Body of pancreas (tissue), 4 donors: ENCODE measurements at places on chromosomes 7 and 10.

DNA sequence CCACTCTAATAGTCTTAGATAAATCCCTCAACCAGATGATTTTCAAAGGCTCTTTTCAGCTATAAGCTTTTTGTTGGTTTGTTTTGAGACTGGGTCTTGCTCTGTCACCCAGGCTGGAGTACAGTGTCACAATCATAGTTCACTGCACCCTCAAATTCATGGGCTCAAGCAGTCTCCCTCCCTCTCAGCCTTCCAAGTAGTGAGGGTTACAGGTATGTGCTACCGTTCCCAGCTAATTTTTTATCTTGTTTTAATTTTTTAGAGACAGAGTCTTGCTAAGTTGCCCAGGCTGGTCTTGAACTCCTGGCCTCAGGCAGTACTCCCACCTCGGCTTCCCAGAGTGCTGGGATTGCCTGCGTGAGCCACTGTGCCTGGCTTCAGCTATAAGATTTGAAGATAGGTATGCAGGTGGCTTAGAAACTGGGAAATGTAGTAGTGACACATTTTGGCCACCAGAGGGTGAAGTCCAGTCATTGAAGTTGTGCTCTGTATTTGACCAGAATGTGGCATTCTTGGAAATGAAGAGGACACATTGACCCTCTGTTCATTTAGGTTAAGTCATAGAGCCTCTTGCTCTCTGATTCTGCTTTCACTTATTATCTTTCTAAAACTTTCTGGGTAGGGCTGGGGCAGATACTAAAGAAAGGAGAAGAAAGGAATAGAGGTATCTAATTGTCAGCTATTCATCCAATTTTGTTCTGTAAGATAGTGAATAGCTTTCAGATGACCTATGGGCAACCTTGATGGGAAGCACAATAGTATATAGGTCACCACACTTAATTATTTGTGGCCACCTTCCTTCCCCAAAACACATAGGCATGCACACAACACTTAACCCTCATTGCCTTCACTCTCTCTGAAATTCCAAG lies 36.0 kb downstream of the R3HCC1L start:
- DNase-seq = peak; percentile 53

- no peak for DNase-seq
These were observed 74.8 kb upstream of the CXCL12 start for GRCh38 chr10:44459671-44460070.

GRCh38 chr7:3937605-3938004 lies 636.6 kb downstream of the SDK1 start:
- DNase-seq = no peak

- DNase-seq = no peak
These were observed 25.8 kb upstream of the CASD1 start for GRCh38 chr7:94483843-94484242.

GRCh38 chr10:124627866-124628675 lies 116.1 kb downstream of the FAM53B start:
- DNase-seq = no peak

DNA sequence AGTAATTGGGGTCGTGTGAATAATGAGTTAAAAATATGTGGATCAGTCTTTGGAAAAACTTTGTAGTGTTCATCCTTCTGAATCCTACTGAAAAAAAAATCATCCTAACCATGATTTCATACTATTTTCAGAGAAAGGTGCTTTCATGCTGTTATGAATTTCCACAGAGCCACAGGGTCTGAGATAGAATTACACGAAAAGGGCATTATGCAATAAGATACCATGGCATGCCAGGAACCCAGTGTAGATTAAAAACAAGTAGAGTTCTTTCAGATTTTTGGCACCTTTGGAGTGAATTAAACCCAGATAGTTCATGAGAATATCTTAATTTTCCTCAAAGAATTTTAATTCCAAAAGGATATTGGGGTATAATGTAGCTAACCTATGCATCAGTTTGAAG lies 47.5 kb upstream of the AGMO start:
- DNase-seq = no peak

DNA sequence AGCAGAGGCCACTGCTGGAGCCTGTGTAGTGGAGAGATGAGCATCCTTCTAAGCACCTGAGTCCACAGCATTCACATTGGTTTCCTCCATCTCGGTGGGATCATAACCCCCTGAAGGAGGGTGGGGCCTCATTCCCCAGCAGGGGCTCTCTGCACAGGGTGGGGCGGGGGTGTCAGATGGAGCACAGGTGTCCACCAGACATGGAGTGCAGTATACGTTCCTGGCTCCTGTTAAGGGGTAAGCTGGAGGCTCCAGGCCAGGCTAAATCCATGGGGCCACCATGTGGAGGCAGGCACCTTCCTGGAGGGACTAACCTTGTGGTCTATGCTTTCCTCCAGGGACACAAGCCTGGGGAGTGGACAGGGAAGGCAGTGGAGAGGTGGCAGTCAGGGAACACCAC lies 252.6 kb downstream of the GRID1 start:
- no peak for DNase-seq

GRCh38 chr7:157432957-157433576 lies 96.3 kb downstream of the DNAJB6 start:
- peak; percentile 57 for DNase-seq

- DNase-seq = no peak
These were observed 97.3 kb downstream of the CDK6 start for GRCh38 chr7:92739091-92739490.

DNA sequence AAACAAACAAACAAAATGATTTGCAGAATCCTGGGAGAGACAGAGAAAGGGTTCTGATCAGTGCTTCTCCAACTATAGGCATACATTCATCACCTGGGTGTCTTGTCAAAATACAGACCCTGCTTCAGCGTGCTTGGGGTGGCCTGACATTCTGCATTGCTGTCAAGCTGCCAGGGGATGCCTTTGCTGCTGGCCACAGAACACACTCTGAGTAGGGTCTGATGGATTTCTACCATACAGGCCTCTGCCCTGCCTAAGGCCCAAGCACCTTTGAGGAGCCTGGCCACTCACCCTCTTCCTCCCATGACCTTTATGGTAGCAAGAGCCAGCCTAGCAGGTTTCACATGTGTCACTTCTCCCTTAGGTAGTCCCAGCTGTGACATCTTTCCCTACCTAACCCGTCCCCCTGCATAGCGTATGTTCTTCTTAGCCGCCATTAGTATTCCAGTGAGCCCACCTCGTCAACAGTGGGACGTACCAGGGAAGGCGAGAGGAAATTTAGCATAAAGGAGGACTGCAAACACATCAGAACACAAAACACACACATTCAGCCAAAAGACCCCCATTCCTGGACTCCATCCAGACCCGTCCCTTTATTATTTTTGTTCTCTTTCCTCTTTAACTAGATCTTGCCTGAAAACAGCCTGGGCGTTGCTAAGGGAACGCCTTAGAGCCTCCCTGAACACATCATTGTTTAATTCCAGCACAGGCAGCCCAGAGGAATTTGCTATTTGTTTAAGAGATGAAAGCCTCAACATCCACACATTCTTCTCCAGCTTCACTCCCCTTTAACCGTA lies 43.9 kb upstream of the PODXL start:
- no peak for DNase-seq

- no peak for DNase-seq
These were observed 80.1 kb downstream of the TEX36 start for GRCh38 chr10:125602825-125603224.

- DNase-seq = no peak
These were observed 4.7 kb upstream of the HBP1 start for GRCh38 chr7:107164092-107164491.

- DNase-seq = no peak
These were observed 25.6 kb upstream of the TMEM26 start for GRCh38 chr10:61478621-61479312.

GRCh38 chr10:47314416-47314970 lies 7.8 kb upstream of the GDF2 start:
- DNase-seq = peak; percentile 52

DNA sequence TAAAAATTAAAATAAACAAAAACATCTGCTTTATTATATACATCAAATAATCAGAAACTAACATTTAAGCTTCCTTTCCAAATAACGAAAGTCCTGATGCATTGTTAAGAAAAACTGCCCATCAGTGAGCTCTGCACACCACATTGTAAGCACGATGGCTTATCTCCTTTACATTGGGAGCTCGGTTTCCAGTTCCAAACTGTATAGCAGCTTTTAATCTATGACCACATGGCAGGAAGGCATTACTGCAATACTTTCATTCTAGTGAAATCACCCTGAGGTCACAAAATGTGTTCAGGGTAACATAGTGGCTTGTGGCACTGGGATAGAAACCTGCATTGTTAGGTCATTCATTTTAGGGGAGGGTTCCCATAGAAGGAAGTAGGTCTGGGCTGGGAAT lies 146.3 kb downstream of the ZNF22 start:
- DNase-seq = no peak

- no peak for DNase-seq
These were observed 261.3 kb downstream of the ELFN1 start for GRCh38 chr7:1931256-1931950.

DNA sequence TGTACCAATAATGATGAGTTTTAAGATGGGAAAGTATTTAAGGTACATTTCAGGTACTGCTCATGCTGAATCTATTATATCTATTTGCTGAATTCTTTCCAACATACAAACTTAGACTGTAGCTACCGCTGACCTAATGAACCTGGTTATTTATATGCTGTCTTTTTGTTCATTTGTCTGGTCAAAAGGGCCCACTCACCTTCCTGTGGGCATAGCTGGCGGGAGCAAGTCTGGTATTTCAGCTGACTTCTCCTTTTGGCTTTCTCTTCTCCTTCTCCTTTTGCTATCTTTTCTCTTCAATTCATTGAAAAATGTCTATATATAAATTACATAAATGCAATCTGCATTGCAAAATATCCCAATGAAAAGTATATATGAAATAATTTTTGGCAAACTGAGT lies 9.5 kb downstream of the PLXDC2 start:
- no peak for DNase-seq

DNA sequence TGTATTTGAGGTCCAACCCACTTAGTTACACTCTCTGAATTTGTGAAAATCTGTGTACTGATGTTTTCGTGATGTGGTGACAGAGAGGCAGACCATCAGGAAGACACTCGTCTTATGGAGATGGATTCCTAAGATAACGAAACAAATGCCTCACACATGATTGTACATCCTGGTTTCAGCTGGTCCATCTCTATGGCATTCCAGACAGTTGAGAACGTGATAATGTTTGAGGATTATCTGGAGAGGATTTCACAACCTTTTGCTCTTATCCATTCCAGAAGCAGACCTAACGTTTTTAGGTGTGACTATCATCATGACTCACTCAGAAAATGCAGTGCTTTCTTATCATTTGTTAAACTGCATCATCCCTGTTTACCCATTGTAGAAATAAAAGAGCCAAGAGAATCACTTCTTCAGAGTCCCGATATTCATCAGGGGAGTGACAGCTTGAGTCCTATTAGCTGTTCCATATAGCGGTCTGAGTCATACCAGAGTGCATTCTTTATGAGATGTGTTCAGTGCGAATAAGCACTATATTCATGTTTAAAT lies 74.5 kb downstream of the BMPER start:
- DNase-seq = no peak

DNA sequence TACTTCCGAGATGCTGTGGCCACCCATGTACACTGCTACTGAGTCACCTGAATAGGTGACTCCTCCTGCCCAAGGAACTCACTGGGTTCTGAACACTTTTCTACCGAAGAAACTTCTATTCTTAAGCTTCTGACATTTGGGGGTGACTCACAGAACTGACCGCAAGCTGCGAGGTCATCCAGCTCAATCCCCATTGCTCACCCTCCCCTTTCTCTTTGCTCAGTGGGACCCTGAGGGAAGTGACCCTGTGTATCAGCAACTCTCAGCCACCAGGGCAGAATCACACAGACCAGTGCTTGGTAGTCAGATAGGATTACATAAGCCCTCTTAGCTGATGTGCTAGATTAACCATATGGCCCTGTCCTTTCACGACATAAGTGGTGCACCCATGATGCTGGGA lies 46.3 kb downstream of the INSYN2A start:
- no peak for DNase-seq
